ENCODE measurements at places on chromosomes 5 and 9.

DNA sequence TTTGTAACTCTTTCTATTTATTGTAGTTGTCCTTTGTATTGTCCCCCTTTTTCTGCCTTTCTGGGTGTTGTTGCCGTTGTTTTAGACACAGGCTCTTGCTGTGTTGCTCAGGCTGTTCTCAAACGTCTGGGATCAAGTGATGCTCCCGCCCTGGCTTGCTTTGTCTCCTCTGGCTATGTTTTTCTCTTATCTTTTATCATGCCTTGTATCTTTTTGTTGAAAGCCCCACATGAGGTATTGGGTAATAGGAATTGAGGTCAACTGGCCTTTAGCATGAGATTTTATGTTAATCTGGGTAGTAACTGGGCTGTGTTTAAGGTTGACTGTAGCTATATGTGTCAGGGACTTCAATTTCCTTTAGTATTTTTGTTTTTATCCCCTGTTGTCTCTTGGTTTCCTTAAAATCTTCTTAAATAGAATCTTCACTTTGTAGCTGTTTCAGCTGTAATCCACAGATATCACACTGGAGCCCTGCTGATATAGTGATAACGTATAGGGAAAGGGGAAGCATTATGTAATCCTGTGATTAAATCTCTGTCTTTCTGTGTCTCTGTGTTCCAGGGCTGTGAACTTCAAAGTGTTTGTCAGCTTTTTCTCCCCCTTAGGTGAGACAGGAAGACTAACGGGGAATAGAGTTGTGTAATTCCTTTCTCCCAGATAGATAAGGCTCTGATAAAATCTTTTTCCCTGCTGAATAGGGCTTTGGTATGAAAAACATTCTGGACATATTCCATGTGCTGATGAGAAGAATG is 25.9 kb upstream of the CACNA1B start:
- no peak for DNase-seq

GRCh38 chr5:58184910-58185309 is 275.0 kb downstream of the PLK2 start:
- no peak for DNase-seq

- no peak for DNase-seq
These were observed 101.0 kb upstream of the TAS2R1 start for GRCh38 chr5:9731159-9731558.

GRCh38 chr5:7464182-7464581 is 68.2 kb downstream of the ADCY2 start:
- DNase-seq, result no peak

DNA sequence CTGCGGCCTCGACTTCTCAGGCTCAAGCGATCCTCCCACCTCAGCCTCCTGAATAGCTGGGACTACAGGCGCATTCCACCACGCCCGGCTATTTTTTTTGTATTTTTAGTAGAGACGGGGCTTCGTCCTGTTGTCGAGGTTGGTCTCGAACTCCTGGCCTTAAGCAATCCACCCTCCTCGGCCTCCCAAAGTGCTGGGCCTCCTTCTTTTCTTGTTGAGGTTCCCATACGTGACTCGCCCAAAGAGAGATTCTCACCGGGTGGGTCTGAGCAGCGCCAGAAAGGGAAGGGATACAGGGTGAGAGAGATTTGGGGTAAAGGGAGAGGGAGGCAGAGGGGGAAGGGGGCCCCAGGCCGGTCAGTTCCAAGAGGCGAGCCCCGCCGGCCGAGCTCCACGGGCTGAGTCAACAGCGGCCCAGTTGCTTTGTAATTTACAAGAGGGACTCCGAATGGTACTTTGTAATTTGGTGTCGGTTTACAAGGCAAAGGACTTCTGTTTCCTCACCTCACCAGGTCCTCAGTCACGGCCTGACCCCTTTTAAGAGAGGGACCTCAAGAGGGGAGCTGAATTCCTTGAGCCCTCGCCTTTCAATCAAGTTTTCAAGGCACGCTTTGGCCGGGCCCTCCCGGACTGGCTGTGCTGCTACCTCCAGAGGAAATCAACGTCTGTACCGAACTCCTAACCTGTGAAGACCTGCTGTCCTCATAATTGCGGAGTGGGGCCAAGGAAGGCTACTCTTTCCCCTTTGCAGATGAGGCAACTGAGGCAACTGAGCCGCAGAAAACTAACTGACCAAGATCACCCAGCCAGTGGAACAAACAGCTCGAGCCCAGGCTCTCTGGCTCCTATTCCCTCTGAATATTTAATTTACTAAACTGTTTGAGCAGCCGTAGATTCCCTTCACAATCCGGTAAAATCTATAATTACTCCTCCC is 3.3 kb upstream of the DMRT2 start:
- no peak for DNase-seq

DNA sequence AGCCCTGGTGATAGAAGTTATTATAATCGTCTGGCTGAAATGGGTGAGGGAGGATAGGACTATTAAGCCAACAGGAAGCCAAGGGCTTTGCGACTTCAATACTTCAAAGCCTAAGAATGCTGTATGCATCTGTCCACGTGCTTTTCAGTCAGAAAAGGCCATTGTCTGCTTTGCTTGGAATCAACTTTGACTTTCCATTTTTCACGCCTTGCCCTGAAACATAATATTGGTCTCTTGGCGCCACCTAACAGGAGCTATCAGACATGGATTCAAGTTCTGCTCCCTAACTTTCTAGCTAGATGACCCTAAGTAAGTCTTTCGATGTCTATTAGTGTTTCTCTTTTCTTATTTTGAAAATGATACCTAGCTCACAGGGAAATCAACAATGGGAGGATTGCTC is 572.6 kb downstream of the TLR4 start:
- DNase-seq, result no peak

GRCh38 chr5:1484730-1485578 is 38.8 kb downstream of the LPCAT1 start:
- DNase-seq, result no peak

DNA sequence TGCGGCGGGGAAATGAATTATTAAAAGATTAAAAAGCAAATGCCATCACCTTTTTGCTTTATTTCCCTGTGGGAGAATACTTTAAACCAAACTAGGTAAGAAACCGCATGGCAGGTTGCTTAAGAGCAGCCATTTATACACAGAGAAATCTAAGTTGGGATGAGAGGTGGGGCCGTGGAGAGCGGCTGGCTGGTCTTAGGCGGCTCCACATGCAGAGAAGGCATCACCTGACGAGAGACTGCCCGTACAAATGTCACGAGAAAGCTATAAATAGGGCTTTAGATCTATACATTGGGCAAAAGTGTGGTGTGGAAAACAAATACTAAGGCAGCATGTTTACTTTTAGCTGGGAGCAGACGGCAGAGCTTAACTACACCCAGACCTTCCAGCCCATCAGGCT is 39.4 kb downstream of the MED27 start:
- DNase-seq, result no peak

GRCh38 chr9:4774209-4774608 is 18.5 kb upstream of the RCL1 start:
- no peak for DNase-seq

GRCh38 chr5:64958757-64959391 is 190.1 kb downstream of the CWC27 start:
- no peak for DNase-seq

GRCh38 chr5:4625206-4625896 is 514.8 kb upstream of the ADAMTS16 start:
- DNase-seq, result no peak

DNA sequence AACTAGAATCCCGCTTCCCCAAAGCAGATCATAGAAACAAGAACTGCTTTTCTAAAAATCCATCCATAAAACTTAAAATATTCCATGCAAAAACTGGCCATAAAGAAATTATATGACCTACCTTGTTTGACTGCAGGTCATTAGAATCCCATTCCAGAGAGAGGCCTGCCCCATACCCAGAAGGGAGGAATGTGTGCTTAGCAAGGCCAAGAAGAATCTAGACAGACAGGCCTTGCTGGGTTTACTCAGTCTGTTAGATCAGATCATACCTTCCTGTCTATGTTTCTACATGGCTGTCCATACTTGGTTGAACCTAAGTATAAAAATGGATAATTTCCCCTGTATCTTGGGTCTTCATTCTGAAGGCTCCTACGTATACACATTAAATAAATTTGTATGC is 358.8 kb upstream of the TRPC7 start:
- no peak for DNase-seq

GRCh38 chr5:54667136-54667535 is 149.6 kb downstream of the SNX18 start:
- no peak for DNase-seq

DNA sequence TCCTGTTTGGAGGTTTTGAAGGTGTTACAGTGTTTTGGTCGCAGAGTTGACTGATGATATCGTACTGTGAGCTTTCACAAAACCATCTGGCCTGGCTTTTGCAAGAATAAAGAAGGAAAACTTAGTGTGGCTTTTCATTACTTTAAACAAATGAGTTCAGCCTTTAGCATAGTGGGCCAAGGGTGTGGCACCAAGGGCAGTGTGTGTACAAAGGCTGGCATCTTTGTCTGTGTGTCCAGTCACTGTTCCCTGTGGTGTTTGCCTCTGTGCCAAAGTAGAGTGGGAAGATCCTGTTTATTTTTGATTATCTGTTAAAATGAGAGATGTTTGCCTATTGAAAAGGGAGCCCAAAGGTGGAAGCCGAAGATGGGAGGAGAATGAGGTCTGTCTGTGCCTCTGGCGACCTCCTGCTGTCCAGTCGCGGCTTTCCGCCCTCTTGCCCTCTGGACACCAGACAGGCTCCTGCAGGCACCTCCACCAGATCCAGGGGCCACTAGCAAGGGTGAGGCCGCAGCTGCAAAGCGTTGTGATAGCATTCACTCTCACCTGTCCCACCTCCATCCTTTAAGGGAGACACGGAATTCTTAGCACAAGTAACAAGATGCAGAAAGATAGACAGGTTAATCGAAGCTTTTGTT is 113.7 kb downstream of the TRIO start:
- DNase-seq, result no peak

DNA sequence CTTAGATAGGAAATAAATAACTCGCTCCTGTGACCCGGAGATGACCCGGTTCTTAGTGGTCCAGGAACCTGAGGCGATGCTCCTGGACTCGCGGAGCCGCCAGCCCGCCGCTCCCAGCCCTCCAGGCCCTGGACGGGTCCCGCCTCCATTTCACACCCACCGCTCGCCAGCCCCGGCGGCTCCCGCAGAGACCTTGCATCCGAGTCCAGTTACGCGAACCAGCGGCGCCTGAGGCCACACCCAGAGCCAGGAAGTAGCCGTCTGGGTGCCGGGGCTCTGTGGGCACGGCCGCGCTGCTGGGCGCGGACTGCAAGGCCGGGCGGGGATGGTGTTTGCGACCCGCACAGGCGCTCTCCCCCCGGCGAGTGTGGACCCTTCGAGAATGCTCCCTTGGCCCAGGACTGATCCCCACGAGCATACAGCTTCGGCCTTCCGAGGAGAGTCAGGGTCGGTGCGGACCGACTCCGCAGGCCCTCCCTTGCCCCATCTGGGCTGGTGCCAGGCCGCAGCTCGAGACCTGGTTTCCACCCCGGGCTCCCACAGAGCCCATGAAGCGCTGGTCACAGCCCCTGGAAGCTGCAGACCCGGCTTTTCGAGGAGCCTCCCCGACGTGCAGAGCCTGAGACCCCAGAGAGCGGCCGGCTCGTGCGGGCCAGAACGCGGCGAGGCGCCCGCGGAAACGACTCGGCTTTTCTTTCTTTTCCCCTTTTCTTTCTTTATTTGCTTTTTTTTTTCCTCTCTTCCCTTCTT is 5.2 kb upstream of the BARX1 start:
- no peak for DNase-seq

- DNase-seq, result no peak
These were observed 11.3 kb downstream of the NINJ1 start for GRCh38 chr9:93122721-93123221.
